Activated T-helper 1 cell treated with anti-CD3 and anti-CD28 coated beads, Interleukin-12 subunit alpha, Interleukin-12 subunit beta, Interleukin-2, Interleukin-4 antibody, amounts not matched to agents 30 ng/mL and 10 ng/mL and 1 ng/mL, durations not matched to agents 14 hours and 24 hours and 36 hours (primary cell): ENCODE measurements at places on chromosomes 3 and 15.
A peak's percentile ranks its signal among the peaks of the same experiment; 100 is the strongest.

GRCh38 chr15:101149864-101150722, 101.8 kb downstream of the CHSY1 start:
- H3K36me3 ChIP-seq: no peaks in the 10 kb centered on the region
- H3K4me3 ChIP-seq: no peak overlapping the region
- H3K4me1 ChIP-seq: peaks cover 51% of the 10 kb centered on the region
- no peak for DNase-seq
- H3K27me3 ChIP-seq: no peaks in the 10 kb centered on the region

DNA sequence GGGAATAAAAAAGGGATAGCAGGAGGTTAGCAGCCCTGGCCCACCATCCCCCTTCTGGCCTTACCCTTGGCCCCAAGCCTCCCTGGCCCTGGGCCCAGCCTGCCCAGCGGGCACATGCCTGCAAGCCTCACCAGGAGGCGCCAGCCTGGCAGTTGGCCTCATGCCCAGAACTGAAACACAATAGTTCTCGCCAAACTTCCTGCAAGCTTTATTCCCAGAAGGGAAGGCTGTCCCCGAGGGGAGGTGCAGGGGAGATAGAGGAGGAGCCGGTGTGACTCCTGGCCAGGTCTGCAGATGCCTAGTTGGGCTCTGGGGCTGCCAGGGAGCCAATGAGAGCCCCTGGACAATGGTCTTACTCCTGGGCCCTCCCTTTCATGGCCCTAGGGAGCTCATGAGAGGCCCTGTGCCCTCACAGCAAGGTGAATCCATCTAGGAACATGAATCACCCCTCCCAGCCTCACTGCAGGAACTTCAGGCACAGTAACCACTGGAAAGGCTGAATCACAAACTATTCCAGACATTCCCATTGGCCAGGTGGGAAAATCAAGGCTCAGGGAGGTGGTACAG, 4.0 kb downstream of the CCDC33 start:
- H3K4me3 ChIP-seq: no peak overlapping the region
- peaks cover 16% of the 10 kb centered on the region for H3K27me3 ChIP-seq
- no peaks in the 10 kb centered on the region for H3K4me1 ChIP-seq
- no peak for DNase-seq
- no peaks in the 10 kb centered on the region for H3K36me3 ChIP-seq

- H3K4me3 ChIP-seq: no peak overlapping the region
- H3K27ac ChIP-seq: no peak overlapping the region
- H3K27me3 ChIP-seq: no peaks in the 10 kb centered on the region
- H3K36me3 ChIP-seq: no peaks in the 10 kb centered on the region
- no peaks in the 10 kb centered on the region for H3K4me1 ChIP-seq
- DNase-seq: no peak
These were observed 26.3 kb downstream of the ALS2CL start for GRCh38 chr3:46667061-46667621.

DNA sequence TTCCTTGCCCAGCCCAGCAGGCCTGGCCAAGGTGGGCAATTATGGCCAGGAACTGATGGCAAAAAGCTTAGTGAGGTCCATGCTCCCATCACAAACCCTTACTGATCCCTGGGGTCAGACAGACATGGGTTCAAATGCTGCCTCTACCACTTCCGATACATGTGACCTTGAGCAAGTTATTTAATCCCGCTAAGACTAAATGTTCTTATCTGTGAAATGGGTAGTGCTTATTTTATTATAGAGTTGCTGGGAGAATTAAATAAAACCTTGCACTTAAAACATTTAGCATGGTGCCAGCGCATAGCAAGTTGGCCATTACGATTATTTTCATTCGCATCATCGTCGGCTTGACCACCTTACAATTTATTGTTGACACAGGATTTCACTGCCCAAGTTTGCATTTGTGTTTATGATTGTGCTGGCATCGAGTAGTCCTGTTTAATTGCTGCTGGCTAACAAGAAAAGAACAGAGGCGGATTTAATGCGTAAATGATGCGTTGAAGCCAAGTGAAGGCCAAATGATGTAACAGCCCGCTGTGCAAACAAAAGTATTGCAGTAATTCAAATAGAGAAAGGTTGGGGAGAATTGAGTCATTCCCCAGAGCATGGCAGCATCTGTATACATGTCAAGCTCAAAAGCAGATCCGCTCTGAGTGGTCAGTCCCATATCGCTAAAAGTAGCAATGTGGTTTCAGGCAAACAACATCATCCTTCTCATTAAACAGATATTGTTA, 7.3 kb upstream of the FURIN start:
- peak overlapping the region; percentile 55 for H3K27ac ChIP-seq
- no peak for DNase-seq

GRCh38 chr15:71511796-71512681, 298.3 kb upstream of the NR2E3 start:
- no peak for DNase-seq
- no peak overlapping the region for H3K27ac ChIP-seq
- H3K27me3 ChIP-seq: peaks cover 5% of the 10 kb centered on the region
- no peaks in the 10 kb centered on the region for H3K36me3 ChIP-seq

- H3K36me3 ChIP-seq: no peaks in the 10 kb centered on the region
- no peak for DNase-seq
- H3K27ac ChIP-seq: no peak within 1 kb of the TSS
- H3K27me3 ChIP-seq: peaks cover 15% of the 10 kb centered on the region
These were observed at the start of gene IL5RA for GRCh38 chr3:3110299-3110630. Gene IL5RA, minus strand, starts transcription at chr3:3110374. Its CDS starts 5,390 bp downstream, at chr3:3104984.

- H3K27ac ChIP-seq: no peak overlapping the region
- peaks cover 18% of the 10 kb centered on the region for H3K4me1 ChIP-seq
- DNase-seq: no peak
- no peak overlapping the region for H3K4me3 ChIP-seq
- peaks cover 25% of the 10 kb centered on the region for H3K36me3 ChIP-seq
- no peaks in the 10 kb centered on the region for H3K27me3 ChIP-seq
These were observed 9.2 kb downstream of the KPNA4 start for GRCh38 chr3:160556141-160556540.

- H3K4me3 ChIP-seq: no peak overlapping the region
- no peaks in the 10 kb centered on the region for H3K36me3 ChIP-seq
- H3K4me1 ChIP-seq: peaks cover 19% of the 10 kb centered on the region
- H3K27ac ChIP-seq: no peak overlapping the region
These were observed 453.6 kb upstream of the THBS1 start for GRCh38 chr15:39127151-39127790.

- H3K4me3 ChIP-seq: no peak overlapping the region
- no peak overlapping the region for H3K27ac ChIP-seq
- peaks cover 2% of the 10 kb centered on the region for H3K36me3 ChIP-seq
- peaks cover 35% of the 10 kb centered on the region for H3K4me1 ChIP-seq
- no peak for DNase-seq
These were observed 145.4 kb upstream of the TLE3 start for GRCh38 chr15:70242951-70243685.

- DNase-seq: no peak
- H3K36me3 ChIP-seq: no peaks in the 10 kb centered on the region
- H3K27me3 ChIP-seq: peaks cover 5% of the 10 kb centered on the region
- H3K27ac ChIP-seq: no peak overlapping the region
These were observed 186.8 kb downstream of the IL5RA start for GRCh38 chr3:2923390-2923789.

- no peaks in the 10 kb centered on the region for H3K4me1 ChIP-seq
- no peak for DNase-seq
- H3K27ac ChIP-seq: no peak overlapping the region
- H3K36me3 ChIP-seq: no peaks in the 10 kb centered on the region
These were observed 301.0 kb downstream of the CADM2 start for GRCh38 chr3:85259748-85260147.

- peaks cover 42% of the 10 kb centered on the region for H3K4me1 ChIP-seq
- H3K4me3 ChIP-seq: peak overlapping the region; percentile 90
- DNase-seq: no peak
- H3K27ac ChIP-seq: peak overlapping the region; percentile 19
- H3K36me3 ChIP-seq: peaks cover 7% of the 10 kb centered on the region
These were observed 566 bp downstream of the ETV5 start for GRCh38 chr3:186108106-186108940.

- H3K36me3 ChIP-seq: no peaks in the 10 kb centered on the region
- H3K4me3 ChIP-seq: no peak overlapping the region
- H3K27ac ChIP-seq: no peak overlapping the region
- DNase-seq: no peak
These were observed 120.5 kb downstream of the NUP210 start for GRCh38 chr3:13299531-13300155.

GRCh38 chr15:63703641-63704240, 106.6 kb downstream of the FBXL22 start:
- H3K4me1 ChIP-seq: peaks cover 10% of the 10 kb centered on the region
- no peak for DNase-seq
- H3K27ac ChIP-seq: no peak overlapping the region
- H3K27me3 ChIP-seq: no peaks in the 10 kb centered on the region
- peaks cover 13% of the 10 kb centered on the region for H3K36me3 ChIP-seq

- DNase-seq: no peak
- H3K36me3 ChIP-seq: no peaks in the 10 kb centered on the region
- no peak overlapping the region for H3K27ac ChIP-seq
- H3K4me3 ChIP-seq: no peak overlapping the region
These were observed 10.7 kb upstream of the KLHL25 start for GRCh38 chr15:85805420-85805819.

DNA sequence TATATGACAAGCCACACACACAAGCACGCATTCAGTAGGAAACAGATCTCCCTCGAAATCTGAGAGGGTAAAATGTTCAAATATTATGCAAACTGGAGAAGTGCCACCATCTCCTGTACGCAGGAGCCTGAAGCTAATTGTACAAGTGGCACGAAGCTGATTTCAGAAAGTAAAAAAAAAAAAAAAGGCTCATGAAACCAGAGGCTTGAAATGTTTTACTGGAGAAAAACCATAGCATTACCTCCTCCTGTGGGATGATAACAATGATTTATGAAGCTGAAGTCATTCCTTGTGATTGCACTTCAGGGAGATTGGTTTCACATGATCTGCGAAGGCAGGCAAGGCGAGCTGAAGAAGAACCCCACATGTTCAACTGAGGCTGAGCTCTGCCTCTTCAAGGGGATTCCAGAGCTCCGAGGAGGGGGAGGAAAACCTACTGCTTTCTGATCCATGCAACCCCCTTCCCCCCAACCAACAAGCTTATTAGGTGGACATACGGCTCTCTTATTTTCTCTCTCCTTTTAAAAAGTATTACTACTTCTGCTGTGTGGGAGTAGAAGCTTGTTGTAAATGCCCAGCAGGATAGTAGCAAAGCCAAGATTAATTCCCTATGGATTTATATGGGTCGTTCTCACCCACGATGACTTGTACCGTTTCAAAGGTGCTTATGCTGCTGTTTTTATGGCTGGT, 101.1 kb downstream of the GREM1 start:
- no peak overlapping the region for H3K27ac ChIP-seq
- no peak for DNase-seq
- no peaks in the 10 kb centered on the region for H3K36me3 ChIP-seq
- H3K4me1 ChIP-seq: no peaks in the 10 kb centered on the region

GRCh38 chr15:29134641-29135308, 134.8 kb downstream of the NSMCE3 start:
- no peaks in the 10 kb centered on the region for H3K27me3 ChIP-seq
- H3K36me3 ChIP-seq: no peaks in the 10 kb centered on the region
- no peak overlapping the region for H3K4me3 ChIP-seq

GRCh38 chr3:153041181-153041580, 120.8 kb upstream of the RAP2B start:
- DNase-seq: no peak
- H3K4me3 ChIP-seq: no peak overlapping the region
- H3K27ac ChIP-seq: no peak overlapping the region
- H3K27me3 ChIP-seq: peaks cover 2% of the 10 kb centered on the region

DNA sequence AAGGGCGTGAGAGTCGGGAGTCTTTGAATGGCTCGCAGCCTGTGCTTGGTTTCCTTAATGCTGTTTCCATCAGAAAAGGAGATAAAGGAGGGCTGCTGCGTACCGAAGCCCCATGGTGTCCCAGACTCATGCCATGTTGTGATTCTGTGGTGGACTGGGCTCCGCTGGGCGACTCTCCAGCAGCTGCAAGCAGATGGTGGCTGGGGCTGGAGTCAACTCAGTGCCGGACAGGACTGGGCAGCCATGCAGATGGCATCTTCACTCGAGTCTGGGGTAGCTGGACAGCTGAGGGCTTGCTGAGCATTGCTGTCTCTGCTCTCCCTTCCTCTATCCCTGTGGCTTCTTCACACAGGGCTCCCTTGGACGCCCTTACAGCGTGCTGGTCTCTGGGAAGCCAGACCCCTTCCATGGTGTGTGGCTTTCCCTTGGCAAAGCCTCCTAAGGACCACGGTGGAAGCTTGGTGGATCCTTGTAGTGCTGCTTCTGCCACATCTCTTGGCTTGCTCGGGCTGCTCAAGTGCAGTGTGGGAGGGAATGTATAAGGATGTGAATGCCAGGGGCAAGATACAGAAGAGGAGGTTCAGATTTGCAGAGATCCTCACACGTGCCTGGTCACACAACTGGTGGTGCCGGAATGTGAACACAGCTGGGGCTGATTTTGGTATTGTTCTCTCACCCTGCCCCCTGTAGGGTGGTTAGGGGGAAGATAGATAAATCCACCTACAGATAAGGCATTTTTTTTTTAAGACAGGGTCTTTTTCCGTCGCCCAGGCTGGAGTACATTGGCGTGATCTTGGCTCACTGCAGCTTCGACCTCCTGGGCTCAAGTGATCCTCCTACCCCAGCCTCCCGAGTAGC, 9.0 kb downstream of the NIPA1 start:
- H3K27me3 ChIP-seq: no peaks in the 10 kb centered on the region
- DNase-seq: no peak
- peaks cover 8% of the 10 kb centered on the region for H3K36me3 ChIP-seq
- peaks cover 34% of the 10 kb centered on the region for H3K4me1 ChIP-seq
- peak overlapping the region; percentile 52 for H3K27ac ChIP-seq
- H3K4me3 ChIP-seq: no peak overlapping the region

- H3K27me3 ChIP-seq: no peaks in the 10 kb centered on the region
- no peaks in the 10 kb centered on the region for H3K36me3 ChIP-seq
- H3K27ac ChIP-seq: no peak overlapping the region
- no peaks in the 10 kb centered on the region for H3K4me1 ChIP-seq
- no peak overlapping the region for H3K4me3 ChIP-seq
These were observed 110.8 kb downstream of the NR2E3 start for GRCh38 chr15:71921191-71921590.

- DNase-seq: peak; percentile 2
- H3K4me3 ChIP-seq: no peak overlapping the region
- H3K4me1 ChIP-seq: no peaks in the 10 kb centered on the region
- peaks cover 4% of the 10 kb centered on the region for H3K27me3 ChIP-seq
- no peaks in the 10 kb centered on the region for H3K36me3 ChIP-seq
These were observed 458.3 kb downstream of the MFSD1 start for GRCh38 chr3:159260049-159260662.

- no peak for DNase-seq
- peaks cover 47% of the 10 kb centered on the region for H3K4me1 ChIP-seq
- no peaks in the 10 kb centered on the region for H3K27me3 ChIP-seq
- H3K36me3 ChIP-seq: peaks cover 5% of the 10 kb centered on the region
- no peak overlapping the region for H3K27ac ChIP-seq
These were observed 369.4 kb upstream of the SLCO3A1 start for GRCh38 chr15:91484141-91484540.

DNA sequence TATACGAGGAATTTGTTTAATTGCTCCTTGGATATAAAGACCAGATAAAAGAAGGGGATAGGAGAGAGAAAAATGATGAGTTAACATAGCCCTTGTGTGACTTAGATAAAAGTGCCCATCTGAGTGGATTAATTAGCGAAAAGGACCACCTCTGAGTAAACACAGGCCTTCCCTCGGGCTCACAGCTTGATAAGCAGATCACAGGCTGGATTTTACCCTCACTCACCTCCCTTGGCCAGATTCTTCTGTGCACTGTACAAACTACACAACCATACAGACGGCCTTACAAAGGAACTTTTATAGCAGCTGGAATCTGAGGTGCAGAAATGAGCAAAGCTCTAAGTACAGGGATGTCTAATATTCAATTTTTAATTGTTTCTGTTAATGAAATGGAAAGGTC, 112.4 kb upstream of the STT3B start:
- peaks cover 6% of the 10 kb centered on the region for H3K36me3 ChIP-seq
- H3K27me3 ChIP-seq: no peaks in the 10 kb centered on the region
- H3K4me3 ChIP-seq: no peak overlapping the region
- peaks cover 15% of the 10 kb centered on the region for H3K4me1 ChIP-seq
- no peak overlapping the region for H3K27ac ChIP-seq
- no peak for DNase-seq
